MCF 10A (cell line): ENCODE measurements at places on chromosomes 4 and X. TPM values are rescaled to one million over a fixed set of nuclear protein-coding genes. Genes with fewer than 3 reads are reported as not detected.

The ETDB gene
- total RNA-seq = not detected in 2 replicates

The TRIM75 gene
- not detected in 2 replicates for total RNA-seq

The VEGFD gene
- not detected in 2 replicates for total RNA-seq

The FBXW7 gene
- total RNA-seq = 35.8 and 40.2 TPM in 2 replicates

The FREM3 gene
- total RNA-seq = not detected in 2 replicates

The NAA11 gene
- not detected in 2 replicates for total RNA-seq

The MYOZ2 gene
- total RNA-seq = not detected in 2 replicates
